ENCODE measurements at places on chromosomes 13 and 19.

DNA sequence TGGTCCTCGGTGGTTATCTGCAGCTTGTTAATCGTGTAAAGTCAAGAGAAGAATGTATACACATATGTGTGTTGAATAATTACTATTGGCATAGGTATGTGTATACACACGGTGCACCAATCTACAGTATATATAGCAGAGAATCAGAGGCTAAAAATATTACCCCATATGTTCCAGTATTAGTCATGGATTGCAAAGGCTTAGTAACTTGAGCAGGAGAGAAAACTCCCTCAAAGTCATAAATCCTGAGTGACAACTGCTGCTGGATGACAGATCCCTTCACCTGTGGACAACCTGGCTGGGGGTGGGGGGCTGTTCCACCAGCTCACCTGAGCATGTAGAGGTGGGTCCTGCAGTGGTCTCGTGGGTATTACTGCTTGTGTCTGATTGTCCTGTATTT is 185.0 kb downstream of the ZNF536 start:
- DNase-seq: no peak

GRCh38 chr19:38204728-38205127 is 19.3 kb downstream of the DPF1 start:
- DNase-seq: no peak

DNA sequence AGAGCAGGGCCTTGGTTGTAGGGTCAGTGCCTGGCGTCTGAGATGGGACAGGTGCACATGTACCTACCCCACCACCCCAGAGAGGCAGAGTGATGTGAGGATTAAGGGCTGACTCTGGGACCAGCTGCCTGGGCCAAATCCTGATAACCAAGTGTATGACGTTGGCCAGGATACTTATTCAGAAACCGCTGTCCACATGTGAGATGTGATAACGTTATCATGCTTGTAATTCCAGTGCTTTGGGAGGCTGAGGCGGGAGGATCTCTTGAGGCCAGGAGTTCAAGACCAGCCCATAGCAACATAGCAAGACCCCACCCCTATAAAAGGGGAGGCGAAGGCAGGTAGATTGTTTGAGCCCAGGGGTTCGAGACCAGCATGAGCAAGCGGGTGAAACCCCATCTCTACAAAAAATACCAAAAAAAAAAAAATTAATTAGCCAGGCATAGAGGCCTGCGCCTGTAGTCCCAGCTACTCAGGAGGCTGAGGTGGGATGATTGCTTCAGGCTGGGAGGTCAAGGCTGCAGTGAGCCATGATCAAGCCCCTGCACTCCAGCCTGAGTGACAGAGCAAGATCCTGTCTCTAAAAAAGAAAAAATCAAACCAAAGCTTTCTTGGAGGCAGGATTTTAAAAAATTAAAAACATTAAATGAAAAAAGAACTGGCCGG is 10.0 kb downstream of the ADGRE5 start:
- no peak for DNase-seq

- DNase-seq: no peak
These were observed 48.8 kb upstream of the MLNR start for GRCh38 chr13:49171359-49171758.

DNA sequence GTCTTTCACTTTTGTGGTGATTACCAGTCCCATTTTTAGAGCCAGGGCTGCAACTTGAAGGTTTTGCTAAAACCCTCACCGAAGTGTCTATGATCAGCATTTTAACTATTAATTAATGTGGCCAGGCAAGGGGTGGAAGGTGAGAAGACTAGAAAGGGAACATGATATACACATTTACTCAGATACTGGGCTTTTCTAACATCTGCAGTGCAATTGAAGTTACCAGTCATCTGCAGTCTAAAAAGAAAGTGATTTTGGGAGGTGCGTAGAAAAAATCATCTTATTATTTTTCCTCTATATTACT is 481 bp downstream of the ALOX5AP start:
- no peak for DNase-seq

DNA sequence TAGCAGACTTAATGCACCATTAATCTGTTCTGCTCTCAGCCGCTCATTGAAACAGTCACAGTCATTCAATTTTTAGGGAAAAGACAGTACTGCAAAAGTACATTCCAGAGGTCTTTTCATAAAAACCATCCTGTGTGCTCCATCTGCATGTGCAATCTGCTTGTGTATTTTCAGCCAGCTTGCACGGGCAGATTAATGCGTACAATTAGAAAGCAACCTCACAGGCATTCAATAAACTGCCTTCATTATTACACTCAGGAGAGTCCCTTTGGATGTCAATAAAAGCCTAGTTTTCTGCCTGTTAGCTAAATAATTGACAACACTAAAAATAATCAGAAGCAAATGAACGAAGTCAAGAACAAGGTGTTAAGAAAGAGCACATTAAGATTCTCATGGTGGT is 41.9 kb downstream of the EPSTI1 start:
- DNase-seq: no peak

GRCh38 chr19:11092181-11092538 is 2.9 kb downstream of the LDLR start:
- no peak for DNase-seq

- DNase-seq: no peak
These were observed 34.8 kb upstream of the C1QTNF9 start for GRCh38 chr13:24274452-24275021.

GRCh38 chr13:102772042-102772425 is 1.6 kb downstream of the TEX30 start:
- no peak for DNase-seq
